Cerebellum (tissue), 4 donors: ENCODE measurements at places on chromosomes 5 and 9. TPM values are rescaled to one million over a fixed set of nuclear protein-coding genes. Genes with fewer than 3 reads are reported as not detected.

PCDHAC1 gene
- total RNA-seq, result 32.4 TPM

IFNA2 gene
- not detected for total RNA-seq

CTXN3 gene
- 2.8 TPM for total RNA-seq

CDH9 gene
- 16.0 TPM for total RNA-seq
